ENCODE measurements at places on chromosomes 16 and 17.

- DNase-seq = no peak
These were observed 590 bp downstream of the ITGAX start for GRCh38 chr16:31355431-31356100.

DNA sequence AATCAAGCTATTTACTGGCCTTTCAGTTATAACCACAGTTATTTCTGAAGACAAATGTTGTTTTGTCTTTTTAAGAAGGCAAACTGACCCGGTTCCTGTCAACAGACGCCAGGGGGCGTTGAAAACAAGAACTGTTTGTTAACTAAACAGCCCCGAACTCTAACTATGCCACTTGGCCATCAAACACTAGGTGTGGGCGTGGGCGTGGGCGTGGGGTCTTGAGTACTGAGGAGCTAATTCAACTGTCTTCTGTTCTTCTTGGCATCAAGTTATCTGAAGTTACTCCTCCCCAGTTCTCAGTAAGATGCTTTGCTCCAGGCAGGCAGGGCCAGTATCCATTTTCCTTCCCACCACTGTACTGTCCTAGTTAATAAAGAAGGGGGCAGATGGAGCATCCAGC is 63.3 kb upstream of the MTMR4 start:
- DNase-seq = peak; percentile 74

DNA sequence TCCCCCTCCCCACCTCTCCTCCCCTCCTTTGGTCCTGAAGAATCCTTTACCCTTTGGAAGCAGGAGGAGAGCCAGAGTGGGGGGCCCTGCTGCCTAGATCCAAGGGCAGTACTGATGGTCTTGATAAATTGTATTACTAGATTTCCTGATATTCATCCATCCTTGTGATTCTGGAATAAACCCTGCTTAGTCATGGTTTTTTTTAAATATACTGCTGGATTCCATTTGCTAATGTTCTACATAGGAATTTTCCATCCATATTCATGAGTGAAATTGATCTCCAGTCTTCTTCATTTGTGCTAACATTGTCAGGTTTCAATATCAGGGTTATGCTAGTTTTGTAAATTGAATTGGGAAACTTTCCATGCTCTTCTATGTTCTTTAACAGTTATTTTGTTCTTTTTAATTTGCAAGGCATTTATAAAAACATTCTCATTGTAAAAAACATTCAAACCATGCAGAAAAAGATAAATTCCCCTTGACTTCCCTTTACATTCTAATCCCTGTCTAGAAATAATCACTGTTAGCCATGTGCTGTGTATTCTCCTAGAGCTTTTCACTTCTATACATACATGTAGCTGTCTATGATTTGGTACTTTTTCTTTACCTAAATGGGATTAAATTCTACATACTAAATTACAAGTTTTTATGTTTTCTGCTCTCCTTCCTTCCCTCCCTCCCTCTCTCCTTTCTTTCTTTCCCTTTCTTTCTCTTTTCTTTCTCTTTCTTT is 56.7 kb downstream of the CCDC42 start:
- no peak for DNase-seq

DNA sequence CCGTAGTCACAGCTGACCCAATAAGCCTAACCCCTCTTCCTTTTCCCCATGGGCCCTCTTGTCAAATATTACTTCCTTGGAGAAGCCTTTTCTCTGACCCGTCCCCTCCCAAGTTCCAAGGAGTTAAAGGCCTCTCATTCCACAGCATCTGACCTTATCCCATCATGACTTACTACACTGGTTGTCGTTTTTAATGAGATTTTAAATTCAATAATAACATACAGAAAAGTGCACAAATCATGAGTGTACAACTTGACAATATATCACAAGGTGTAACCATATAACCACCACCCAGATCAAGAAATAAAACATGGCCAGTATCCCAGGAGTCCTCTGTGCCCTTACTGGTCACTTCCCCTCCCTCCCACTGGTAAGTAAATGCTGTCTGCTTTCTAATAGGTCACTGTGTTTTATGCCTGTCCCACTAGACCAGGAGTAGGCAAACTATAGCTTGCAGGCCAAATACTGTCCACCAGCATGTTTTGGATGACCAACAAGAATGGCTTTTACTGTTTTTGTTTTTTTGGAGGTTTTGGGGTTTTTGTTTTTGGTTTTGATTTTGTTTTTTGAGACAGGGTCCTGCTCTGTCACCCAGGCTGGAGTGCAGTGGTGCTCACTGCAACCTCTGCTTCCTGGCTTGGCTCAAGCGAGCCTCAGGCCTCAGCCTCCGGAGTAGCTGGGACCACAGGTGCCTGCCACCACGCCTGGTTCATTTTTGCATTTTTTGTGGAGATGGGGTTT is 1.2 kb upstream of the FDXR start:
- no peak for DNase-seq

- no peak for DNase-seq
These were observed 13.8 kb downstream of the THRA start for GRCh38 chr17:40076591-40076990.

GRCh38 chr17:28719021-28719433 is 758 bp upstream of the RPL23A start:
- no peak for DNase-seq

DNA sequence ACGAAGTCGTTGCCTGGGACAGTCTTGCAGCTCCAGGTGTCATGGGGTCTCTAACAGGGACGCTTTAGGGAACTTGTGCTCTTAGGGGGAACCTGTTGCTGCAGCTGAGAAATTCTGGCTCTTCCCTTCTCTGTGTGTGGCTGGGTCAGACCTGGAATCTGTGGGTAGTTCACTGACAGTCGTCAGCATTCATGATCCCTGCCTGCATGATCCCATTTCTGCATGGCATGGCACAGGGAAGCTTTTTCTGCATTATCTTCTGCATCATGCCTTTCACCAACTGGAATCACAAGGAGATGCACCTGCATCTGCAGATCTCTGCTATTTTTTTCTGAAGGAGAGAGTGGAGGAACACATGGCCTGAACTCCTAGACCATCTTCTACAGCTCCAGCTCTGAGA is 85.6 kb downstream of the SOX9 start:
- no peak for DNase-seq

GRCh38 chr17:27540318-27541101 is 84.3 kb downstream of the KSR1 start:
- no peak for DNase-seq
